SW 1271 (cell line): ENCODE measurements at places on chromosomes 7 and 10.

GRCh38 chr7:114460021-114460420, 45.4 kb downstream of the FOXP2 start:
- DNase-seq: no peak

- peak; percentile 97 for DNase-seq
These were observed 182.8 kb downstream of the ARHGAP12 start for GRCh38 chr10:31745612-31746376.

DNA sequence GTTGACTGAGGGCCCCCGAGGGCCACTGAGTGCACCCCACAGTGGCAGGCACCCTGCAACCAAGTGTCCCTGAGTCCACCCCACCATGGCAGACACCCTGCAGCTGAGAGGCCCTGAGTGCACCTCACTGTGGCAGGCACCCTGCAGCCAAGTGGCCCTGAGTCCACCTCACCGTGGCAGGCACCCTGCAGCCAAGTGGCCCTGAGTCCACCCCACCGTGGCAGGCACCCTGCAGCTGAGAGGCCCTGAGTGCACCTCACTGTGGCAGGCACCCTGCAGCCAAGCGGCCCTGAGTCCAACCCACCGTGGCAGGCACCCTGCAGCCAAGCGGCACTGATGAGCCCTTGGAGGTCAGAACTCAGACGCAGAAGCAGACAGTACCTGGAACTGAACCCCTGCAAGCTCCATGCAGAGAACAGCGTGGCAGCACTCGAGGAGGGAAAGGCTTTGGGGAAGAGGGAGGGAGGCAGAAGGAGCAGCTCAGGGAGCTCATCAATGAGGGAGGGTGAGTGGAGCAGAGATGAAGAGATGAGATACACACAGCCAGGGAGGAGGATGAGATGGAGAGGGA, 156.5 kb downstream of the WDR37 start:
- DNase-seq: no peak

DNA sequence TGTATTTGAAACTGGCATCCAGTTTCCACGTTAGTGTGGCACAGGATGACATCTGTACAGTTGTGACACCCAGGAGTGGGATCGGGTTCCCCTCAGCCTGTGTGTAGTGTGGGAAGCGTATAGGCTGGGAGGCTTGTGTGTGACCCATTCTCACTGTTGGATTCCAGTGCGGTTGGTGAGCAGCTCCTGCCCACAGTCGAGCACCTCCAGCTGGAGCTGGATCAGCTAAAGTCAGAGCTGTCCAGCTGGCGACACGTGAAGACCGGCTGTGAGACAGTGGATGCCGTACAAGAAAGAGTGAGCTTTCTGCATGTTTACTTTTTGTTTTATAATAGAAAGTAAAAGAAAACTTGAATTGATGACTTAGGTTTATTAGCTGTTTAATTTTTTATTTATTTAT, 18.7 kb upstream of the GET4 start:
- DNase-seq: no peak

GRCh38 chr10:102752266-102752930, 8.7 kb downstream of the WBP1L start:
- no peak for DNase-seq

- no peak for DNase-seq
These were observed 26.9 kb upstream of the RET start for GRCh38 chr10:43050011-43050410.

- DNase-seq: no peak
These were observed 86.4 kb downstream of the MICALL2 start for GRCh38 chr7:1372671-1373379.

- no peak for DNase-seq
These were observed 131.6 kb upstream of the AHR start for GRCh38 chr7:17166824-17167379.

- DNase-seq: no peak
These were observed 65.1 kb upstream of the NEBL start for GRCh38 chr10:20962165-20962564.
